Cortex of kidney (tissue), 1 donor: ENCODE measurements at places on chromosomes 7 and 10.

- no peak for DNase-seq
These were observed 107.6 kb downstream of the SGMS1 start for GRCh38 chr10:50516171-50516570.

- no peak for DNase-seq
These were observed 29.4 kb upstream of the AMPH start for GRCh38 chr7:38660427-38661099.

- no peak for DNase-seq
These were observed 2.7 kb upstream of the MUC17 start for GRCh38 chr7:101017064-101017777.

- no peak for DNase-seq
These were observed 237.1 kb upstream of the SHH start for GRCh38 chr7:156049366-156049765.

- DNase-seq, result no peak
These were observed 706.4 kb downstream of the SORCS3 start for GRCh38 chr10:105347487-105347886.

GRCh38 chr7:152340161-152340560, 95.6 kb downstream of the KMT2C start:
- DNase-seq, result no peak

DNA sequence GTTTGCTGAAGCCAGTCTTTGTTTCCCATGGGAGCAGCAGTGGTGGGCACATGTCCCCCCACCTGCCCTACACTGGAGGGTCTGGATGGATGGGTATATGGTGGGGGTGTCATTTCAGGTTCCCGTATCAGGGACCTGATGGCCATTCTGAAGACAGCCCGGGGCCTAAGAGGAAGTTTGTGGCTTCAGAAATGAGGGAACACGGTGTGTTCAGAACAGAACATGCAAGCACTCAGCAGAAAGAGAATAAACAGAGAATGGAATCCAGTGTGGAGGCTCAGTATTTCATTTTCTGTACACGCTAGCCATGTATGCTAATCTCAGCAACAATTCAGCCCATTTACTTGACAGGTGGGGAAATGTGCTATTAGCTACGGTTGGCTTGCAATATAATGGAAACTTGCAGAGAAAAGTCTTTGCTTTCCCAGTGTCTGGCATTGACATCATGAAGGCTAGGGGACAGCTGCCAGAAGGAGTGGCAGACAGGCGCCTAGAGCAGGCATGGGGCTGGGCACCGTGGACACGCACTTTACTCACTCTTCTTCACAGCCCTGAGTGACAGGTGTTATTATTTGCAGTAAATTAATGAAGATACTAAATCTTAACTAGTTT, 98.6 kb downstream of the ELMO1 start:
- DNase-seq, result no peak

GRCh38 chr10:120392245-120392644, 64.8 kb upstream of the PLPP4 start:
- no peak for DNase-seq

DNA sequence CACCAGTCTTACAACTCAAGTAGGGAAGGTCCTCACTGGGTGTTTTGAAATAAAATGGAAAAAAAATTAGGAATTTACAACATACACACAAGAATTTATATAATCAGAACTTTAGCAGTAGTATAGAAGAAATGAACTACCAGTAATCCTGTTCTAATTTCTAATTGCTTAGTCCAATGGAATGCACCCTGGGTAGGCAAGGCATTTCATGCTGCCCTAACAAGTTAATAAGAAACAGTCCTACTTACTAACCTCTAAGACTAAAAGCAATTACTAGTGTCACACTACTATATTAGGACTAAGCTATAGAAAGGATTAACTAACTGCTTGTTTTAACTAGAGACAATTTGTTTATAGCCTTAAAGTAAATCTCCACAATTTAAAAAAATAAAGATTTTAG, 158.1 kb downstream of the BTAF1 start:
- no peak for DNase-seq

DNA sequence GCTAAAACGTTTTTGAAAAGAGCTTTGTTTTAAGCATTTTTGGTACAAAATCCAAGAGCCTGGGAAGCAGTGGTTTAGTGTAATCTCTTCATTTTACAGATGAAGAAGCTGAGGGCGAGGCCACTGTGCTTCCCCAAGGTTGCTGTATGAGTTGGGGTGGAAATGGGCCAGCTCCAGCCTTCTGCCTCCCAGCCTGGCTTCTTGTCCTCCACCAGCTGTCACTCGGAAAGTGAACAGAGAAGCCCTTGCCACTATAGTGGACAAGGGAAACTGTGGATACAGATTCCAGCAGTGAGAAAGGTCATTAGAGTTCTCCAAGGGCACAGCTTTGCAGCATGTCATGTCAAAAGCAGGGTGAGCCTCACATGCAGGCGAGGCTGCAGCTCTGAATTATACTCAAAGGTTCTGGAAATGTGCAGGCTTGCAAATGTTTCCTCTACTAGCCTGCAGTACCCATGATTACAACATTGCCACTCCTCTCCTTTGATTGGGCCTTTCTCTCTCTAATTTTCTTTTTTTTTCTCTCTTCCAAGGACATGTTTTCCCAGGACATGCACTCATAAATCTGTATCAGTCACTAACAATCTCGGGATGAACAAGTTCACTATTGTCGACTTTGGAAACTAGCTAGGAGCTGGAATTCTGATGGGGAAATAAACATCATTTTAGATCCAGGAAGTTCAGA, 33.0 kb downstream of the BAMBI start:
- no peak for DNase-seq

GRCh38 chr7:39271402-39271801, 293.7 kb downstream of the POU6F2 start:
- DNase-seq, result no peak

- DNase-seq, result no peak
These were observed 42.2 kb downstream of the ADCYAP1R1 start for GRCh38 chr7:31094271-31094670.

GRCh38 chr7:21543528-21544302, 876 bp downstream of the DNAH11 start:
- no peak for DNase-seq

- no peak for DNase-seq
These were observed 346.0 kb downstream of the FRMD4A start for GRCh38 chr10:13984647-13985155.

DNA sequence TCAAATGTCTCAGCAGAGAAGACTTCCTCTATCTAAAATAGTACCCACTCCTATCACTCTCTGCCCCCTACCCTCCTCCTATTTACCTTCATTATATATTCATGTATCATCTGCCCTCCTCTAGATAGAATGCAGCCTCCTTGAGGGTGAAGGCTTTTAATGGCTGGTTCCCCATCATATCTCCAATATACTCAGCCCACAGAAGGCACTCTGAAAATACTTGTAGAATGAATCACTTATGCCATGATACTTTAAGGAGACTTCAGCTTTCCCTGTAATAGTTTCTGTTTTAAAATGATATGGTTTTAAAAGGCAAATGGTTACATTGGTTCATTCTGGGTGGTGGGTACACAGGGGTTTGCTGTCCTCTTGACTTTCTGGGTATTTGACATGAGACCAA, 25.3 kb downstream of the GFRA1 start:
- no peak for DNase-seq

- DNase-seq, result no peak
These were observed 344.7 kb downstream of the NEBL start for GRCh38 chr10:20552382-20552781.

DNA sequence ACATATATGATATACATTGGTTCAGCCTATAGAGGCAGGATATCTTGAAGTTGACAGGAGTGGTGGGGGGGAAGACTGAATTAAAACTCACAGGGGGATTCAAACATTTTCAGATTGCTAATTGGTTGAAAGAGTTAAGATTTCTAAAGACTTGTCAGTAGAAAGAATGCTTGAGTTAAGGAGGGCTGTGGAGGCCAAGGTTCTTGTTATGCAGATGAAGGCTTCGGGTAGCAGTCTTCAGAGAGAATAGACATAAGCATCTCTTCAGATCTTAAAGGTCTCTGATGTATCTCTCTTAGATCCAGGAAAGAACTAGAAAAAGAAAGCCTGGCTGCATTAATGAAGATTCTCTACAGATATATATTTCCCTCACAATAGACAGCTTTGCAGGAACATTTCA, 209.8 kb upstream of the SEMA3D start:
- no peak for DNase-seq

- no peak for DNase-seq
These were observed 79.7 kb upstream of the LYZL2 start for GRCh38 chr10:30709229-30709628.

DNA sequence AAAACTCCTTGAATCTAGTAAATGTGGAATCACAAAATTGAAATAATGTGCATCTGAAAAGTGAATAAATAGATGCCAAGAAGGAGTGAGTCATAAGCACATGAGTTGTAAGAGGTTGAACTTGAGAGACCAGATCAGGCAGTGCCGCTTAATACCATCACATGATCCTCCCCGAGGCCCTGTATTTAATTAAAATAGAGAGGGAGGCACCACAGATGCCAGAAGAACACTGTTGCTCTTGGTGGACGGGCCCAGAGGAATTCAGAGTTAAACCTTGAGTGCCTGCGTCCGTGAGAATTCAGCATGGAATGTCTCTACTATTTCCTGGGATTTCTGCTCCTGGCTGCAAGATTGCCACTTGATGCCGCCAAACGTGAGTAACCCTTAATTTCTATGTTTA, at the start of gene GPNMB:
Gene GPNMB (plus strand): TSS at position 221 of the 400 bp plus-strand sequence. CDS start 83 bp downstream, at position 304.
- no peak for DNase-seq

- DNase-seq, result no peak
These were observed 49.0 kb downstream of the WNT2 start for GRCh38 chr7:117273814-117274225.

DNA sequence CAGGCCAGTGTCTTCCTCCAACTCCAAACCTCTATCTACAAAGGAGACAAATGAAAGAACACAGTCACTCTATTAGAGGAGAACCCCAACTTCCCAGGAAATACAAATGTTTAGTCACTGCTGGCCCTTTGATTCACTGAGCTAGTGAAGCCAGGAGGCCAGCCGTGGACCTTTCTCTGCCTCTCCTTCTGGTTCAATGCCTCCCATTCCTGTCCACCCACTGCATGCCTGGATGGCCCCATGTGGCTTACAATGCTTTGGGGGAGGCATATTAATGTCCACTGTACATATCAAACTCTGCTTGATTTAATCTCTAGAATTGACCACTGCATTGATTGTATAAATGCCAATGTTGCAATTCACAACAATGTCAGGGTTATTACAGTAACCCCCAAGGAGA, 687.3 kb downstream of the KCNMA1 start:
- no peak for DNase-seq

- no peak for DNase-seq
These were observed 114.5 kb downstream of the HIP1 start for GRCh38 chr7:75624134-75624832.

DNA sequence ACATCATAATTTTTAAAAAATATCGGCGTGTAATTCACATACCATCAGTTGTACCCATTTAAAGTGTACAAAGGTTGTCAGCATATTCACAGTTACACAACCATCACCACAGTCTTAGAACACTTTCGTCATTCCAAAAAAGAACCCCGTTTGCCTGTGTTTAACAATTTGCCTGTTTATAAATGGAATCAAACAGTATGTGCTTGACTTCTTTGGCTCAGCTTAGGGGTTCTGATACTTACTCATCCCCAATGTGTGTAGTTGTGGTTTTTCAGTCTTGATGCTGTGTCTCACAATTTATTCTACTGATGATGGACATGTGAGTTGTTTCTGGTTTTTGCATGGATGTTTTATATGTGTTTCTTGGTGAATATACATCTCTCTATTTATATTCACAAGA, 50.0 kb downstream of the PRPF18 start:
- DNase-seq, result no peak
